ENCODE measurements at places on chromosomes 4 and X.

DNA sequence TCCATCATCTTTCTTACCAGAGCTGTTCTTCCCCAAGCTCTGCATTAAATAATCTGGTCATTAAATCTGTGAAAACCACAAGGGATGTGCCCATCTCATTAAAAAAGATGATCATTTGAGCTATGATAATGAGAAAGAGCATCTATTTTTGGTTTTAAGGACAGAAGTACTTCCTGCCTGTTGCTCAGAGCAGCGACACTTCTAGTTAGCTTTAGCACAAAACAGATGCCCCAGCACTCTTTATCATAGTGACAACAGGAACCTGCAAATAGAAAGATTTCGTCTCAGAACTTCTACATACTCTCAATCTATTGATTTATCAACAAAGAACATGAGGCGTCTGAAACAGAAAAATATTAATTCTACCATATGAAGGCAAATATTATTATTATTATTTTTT is 140.1 kb downstream of the APBB2 start:
- DNase-seq, result no peak

GRCh38 chr4:68129793-68130192 is at the start of gene TMPRSS11F:
Gene TMPRSS11F (minus strand): TSS chr4:68129869. CDS start chr4:68129820, 49 bp downstream.
- peak; percentile 17 for DNase-seq

DNA sequence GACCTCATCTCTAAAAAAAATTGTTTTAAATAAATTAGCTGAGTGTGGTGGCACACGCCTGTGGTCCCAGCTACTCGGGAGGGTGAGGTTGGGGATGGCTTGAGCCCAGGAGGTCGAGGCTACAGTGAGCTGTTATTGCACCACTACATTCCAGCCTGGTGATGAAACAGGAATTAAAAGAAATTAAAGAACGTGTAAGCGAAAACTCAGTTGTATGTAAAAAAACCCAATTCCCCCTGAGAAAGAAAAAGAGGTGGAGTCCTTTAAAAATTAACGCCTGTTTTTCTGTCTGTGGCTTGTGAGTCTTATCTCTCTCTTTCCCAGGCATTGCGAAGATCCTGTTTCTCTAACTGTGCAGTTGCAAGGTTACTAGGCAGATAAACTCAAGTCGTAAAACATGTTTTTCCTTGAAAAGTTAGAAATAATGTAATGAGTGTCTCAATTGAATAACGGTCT is 22.1 kb downstream of the EPGN start:
- no peak for DNase-seq

DNA sequence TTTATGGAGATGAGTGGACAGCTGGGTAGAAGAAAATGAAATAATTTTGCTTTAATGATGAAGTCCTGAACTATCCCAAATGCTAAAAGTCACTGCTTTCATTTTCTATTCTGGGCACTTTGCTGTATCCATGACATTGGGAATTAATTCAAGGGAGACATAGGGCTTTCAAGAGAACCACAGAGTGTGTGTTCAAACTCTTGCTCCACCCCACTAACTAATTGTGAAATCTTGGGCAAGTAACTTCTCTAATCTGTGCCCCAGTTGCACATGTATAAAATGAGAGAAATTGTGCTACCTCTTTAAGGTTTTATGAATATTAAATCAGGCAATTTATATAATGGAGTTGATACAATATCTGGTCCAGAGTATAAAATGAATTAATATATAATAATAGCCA is 1422.0 kb downstream of the ADGRL3 start:
- no peak for DNase-seq

GRCh38 chr4:137376312-137376711 is 156.0 kb downstream of the PCDH18 start:
- DNase-seq, result no peak

DNA sequence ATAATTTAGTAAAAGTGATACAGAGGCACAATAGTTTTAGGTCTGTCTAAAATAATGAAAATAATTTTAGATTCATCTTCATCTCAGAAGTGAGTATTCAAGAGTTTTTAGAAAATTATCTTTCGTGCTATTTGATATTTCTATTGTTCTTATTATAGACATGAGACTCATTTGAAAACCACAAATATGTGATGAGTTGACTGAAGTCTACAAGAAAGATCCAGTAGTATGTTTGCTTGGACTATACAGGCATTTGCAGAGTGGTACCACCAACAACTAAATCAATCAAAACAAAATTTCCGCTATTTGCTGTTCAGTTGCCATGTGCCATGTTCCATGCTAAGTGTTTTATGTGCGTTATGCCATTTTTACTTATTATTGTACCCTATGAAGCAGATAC is 1318.5 kb downstream of the STIM2 start:
- no peak for DNase-seq

GRCh38 chr4:108889696-108890483 is 127.0 kb upstream of the ETNPPL start:
- no peak for DNase-seq

GRCh38 chrX:154036513-154036912 is 16.8 kb upstream of the IRAK1 start:
- no peak for DNase-seq

- no peak for DNase-seq
These were observed 35.1 kb downstream of the ADGRA3 start for GRCh38 chr4:22480675-22481327.

DNA sequence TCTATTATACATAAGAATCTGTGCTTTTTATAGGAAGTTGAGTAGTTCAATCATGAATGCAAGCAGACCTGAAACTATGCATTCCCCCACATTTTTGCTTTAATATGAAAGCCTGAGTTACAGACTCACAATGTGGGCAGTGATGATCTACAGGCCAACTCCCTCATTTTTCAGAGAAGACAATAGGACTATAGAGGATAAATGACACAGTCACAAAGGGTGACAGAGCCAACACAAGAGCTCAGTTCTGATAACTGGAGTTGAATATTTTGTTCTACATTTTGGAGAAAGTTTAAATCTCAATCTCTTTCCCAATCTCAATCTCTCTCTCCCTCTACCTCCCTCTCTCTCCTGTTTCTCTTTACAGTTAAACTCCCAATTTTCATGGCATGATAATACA is 27.0 kb downstream of the MBNL3 start:
- DNase-seq, result no peak

GRCh38 chr4:30903502-30904214 is 183.5 kb downstream of the PCDH7 start:
- DNase-seq, result no peak

- DNase-seq, result no peak
These were observed 162.1 kb upstream of the EMCN start for GRCh38 chr4:100679926-100680325.

DNA sequence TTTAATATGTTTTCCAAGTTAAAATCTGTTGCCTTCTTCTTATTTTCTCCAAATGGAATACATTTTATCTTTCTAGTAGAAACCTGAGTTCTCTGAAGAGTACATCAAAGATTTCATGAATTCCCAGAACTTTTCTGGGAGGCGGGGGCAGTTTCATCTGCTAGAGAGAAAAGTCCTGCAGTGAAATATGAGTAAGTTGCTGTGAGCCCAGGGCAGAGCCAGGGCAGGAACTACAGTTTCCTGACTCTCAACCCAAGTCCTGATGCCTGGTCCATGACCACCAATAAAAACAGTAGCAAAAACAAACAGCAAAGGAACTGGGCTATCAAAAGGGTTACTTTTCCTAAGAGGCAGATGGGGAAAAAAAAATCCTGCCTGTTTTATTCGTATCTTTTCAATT is 239.4 kb upstream of the CTSO start:
- DNase-seq, result no peak

DNA sequence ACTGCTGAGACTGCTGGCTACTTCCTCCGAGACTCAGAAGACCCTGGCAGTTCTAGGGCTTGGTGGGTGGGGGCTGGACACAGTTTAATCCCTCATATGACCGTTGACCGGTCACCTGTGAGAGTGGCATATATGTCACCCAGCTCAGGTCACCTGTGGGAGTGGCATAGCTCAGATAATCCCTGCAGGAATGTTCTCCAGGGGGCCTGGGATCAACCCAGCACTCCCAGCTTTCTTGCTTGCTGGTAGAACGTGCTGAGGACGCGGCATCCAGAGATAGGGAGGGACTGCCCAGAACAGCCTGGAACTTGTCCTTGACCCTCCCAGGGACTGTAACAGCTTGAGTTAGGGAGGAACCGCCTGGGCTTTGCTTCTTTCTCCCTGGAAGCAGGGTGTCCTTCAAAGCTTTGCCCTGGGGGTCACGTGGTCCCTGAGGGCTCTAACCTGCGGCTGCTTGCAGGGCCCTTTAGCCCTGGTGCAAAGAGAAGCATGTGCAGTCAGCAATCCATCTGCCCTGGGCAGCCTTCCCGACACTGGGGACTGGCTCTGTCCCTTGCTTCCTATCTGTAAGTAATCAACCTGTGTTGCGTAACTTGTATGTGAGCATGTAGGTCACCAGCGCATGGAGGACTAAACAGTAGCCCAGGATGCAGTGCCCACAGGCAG is 55.3 kb downstream of the ZFYVE28 start:
- peak; percentile 20 for DNase-seq

DNA sequence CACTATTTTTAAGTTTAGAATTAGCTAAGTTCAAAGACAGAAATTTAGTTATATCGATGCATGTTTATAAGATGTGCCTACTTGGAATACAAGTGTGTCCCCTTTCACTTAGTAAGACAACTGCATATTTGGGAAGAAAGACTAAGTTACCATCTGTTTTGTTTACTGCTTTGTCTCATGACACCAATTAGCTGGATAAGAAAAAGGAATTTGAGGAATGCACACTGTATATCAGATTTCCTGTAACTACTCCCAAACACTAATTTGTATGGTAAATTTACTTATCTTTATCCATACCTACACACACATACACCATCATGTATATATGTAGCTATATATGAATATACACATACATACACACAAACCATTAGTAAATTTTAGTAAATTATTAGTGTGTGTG is 1442.8 kb upstream of the IGFBP7 start:
- DNase-seq, result no peak

DNA sequence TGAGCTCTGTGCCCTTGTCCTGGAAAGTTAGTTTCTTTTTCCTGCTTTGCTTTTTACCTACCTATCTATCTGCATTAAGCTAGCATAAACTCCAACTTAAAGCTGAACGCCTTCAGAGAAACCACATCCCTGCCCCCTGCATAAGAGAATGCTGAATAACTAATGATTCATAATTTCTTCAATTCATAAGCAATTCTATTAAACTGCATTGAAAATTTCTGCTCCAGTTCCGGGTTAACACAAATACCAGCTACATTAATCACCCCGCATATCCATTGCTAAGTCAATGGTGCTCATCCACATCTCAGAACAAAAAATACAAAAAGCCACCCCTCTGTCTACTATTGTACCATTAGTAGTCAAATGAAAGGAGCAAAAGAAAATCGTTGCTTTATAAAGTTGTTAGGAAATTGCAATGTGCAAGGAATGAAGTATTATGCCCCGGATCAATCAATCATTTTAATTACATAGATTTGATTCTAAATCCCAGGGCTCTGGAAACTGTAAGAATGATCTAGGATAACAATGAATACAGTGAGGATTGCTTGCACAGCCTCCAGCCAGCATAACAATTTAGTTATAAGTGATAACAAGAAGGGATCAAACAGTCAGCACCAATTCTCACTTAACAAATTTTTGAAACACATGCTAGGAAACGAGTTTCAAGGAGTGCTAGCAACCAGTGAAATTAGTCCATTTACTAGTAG is 106.8 kb downstream of the ELOVL6 start:
- no peak for DNase-seq

DNA sequence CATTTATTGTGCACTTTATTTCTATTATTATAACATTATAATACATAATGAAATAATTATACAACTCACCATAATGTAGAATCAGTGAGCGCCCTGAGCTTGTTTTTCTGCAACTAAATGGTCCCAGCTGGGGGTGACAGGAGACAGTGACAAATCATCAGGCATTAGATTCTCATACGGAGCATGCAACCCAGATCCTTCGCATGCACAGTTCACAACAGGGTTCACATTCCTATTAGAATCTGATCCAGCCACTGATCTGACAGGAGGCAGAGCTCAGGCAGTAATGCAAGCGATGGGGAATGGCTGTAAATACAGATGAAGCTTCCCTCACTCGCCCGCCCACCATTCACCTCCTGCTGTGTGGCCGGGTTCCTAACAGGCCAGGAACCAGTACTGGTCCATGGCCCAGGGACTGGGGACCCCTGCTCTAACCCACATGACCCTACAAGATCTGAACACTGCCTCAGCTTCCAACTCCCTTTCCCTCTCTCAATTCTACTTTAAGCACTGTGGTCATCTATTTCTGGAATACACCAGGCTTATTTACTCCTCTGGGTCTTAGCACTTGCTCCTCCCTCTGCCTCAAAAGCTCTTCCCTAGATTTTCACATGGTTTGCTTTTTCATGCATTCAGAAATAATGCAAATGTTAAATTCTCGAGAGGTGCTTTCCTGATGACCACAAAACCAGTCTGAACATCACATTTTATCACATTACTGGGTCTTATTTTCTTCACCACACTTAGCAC is 166.8 kb upstream of the HCCS start:
- no peak for DNase-seq

DNA sequence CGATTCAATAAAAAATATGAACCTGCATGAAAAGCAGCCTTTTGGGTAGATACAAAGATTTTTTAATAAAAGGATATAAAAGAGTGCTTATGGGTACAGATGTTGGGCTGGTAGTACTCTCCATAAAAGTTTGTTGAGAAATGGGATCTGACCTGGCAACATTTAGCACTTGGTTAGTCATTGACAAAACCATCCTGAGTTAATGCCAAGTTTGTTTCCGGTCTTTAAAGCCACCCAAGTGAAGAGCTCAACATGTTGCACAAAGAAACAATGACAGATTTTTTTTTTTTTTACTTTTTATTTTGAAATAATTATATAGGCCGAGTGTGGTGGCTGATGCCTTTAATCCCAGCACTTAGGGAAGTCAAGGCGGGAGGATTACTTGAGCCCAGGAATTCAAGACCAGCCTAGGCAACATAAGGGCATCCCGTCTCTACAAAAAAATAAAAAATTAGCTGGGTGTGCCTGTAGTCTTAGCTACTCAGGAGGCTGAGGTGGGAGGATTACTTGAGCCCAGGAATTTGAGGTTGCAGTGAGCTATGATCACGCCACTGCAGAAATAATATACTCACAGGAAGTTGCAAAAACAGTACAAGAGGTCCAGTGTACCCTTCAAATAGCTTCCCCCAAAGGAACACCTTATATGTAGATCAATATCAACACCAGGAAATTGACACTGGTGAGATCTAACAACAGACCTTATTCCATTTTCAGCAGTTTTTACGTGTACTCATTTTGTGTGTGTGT is 16.6 kb downstream of the CHST7 start:
- no peak for DNase-seq

DNA sequence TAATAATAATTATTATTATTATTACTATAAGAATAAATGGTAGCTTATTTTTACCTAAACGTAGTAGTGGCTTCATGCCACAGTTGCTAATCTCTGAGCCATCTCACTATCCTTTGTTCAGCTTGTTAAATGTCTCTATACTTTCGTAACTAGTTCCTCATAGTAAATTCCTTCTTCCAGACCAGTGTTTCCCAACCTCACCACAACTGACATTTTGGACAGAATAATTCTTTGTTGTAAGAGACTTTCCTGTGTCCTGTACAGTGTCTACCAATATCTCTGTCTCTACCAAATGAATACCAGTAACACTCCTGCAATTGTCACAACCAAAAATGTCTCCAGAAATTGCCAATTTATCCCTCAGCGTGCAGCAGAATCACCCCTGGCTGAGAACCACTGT is 1040.9 kb downstream of the DMD start:
- no peak for DNase-seq

Measured in K562 (cell line).